ENCODE measurements at places on chromosomes 3 and 15.

DNA sequence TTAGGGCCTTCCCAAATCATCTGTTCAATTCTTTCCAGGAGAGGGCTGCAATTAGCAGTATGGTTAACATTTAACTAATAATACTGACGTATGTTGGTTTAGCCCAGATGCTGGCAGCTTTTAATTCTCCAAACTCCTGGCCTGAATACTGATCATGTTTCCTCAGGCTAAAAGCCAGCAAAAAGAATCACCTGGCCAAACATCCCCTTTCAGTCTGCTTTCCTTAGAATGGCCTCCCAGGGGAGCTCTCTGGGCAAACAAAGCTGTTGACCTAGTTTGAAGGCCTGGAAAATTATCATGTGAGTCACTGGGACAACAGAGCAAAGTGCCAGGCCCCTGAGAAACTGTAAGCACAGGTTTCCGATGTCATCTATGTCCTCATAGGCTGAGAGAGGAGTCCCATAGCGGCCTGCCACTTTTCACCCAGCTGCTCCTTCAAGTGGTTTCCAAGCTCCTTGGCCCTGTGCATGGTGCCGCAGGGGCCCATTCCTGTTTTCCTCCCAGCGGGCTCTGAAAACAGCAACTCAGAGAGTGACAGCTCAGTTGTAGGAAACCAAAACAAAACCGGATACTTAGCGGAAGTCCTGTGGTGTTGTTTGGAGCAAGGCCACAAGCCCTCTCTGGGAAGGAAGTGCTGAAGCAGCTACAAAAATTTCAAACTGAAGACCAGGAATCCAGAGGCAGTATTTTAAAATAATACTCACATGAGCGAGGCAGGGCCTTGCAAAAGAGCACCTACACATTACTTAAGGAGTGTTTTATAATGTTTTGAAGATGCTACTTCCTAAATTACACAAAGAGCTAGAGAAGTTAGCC is 36.5 kb upstream of the RAB11A start:
- peak; percentile 76 for DNase-seq

- no peak for DNase-seq
Observed at GRCh38 chr3:32423534-32423933, 31.9 kb downstream of the CMTM7 start.

DNA sequence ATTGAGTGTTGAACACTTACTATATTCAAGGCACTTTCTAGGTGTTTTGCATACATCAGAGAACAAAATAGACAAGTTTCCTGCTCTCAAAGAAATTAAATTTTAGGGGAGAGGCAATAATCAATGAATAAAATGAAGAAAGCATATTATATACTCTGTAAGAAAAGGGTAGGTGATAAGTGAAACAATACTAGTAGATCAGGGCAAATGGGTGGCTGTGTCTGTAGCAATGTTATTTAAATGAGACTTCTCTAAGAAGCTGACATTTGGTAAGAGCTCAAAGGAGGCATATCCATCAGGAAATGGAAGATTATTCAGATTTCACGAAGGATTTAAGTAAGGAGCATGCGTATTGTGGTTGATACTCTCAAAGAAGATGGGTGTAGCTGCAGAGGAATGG is 1291.6 kb downstream of the NSUN3 start:
- DNase-seq, result no peak

DNA sequence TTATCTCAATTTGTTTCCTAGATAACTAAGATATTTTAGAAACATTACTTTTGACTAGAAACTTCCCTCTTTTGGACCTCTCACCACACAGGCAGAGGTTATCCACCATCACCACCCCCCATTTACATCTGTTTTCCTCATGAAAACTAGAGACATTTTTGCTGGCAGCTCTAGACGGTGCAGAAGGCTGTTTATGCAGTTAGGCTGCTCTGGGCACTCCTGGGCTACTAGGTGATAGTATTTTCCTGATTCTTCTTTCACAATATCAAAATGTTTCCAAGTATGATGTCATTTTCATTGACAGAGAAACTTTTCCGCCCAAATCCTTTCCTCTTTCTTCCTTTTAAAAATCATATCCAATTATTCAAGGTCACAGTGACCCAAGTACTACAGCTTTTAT is 67.1 kb downstream of the PLOD2 start:
- DNase-seq, result no peak

- DNase-seq, result peak; percentile 29
Observed at GRCh38 chr15:87672309-87673288, 583.9 kb downstream of the NTRK3 start.

GRCh38 chr3:35565048-35565447 is 74.3 kb upstream of the ARPP21 start:
- DNase-seq, result no peak

GRCh38 chr15:66929843-66930402 is 135.5 kb upstream of the SMAD3 start:
- no peak for DNase-seq

GRCh38 chr3:29281344-29282241 is 722 bp downstream of the RBMS3 start:
- DNase-seq, result no peak

- no peak for DNase-seq
Observed at GRCh38 chr3:127760361-127760760, 62.0 kb downstream of the MGLL start.

- DNase-seq, result no peak
Observed at GRCh38 chr3:426072-426471, 229.5 kb downstream of the CHL1 start.

DNA sequence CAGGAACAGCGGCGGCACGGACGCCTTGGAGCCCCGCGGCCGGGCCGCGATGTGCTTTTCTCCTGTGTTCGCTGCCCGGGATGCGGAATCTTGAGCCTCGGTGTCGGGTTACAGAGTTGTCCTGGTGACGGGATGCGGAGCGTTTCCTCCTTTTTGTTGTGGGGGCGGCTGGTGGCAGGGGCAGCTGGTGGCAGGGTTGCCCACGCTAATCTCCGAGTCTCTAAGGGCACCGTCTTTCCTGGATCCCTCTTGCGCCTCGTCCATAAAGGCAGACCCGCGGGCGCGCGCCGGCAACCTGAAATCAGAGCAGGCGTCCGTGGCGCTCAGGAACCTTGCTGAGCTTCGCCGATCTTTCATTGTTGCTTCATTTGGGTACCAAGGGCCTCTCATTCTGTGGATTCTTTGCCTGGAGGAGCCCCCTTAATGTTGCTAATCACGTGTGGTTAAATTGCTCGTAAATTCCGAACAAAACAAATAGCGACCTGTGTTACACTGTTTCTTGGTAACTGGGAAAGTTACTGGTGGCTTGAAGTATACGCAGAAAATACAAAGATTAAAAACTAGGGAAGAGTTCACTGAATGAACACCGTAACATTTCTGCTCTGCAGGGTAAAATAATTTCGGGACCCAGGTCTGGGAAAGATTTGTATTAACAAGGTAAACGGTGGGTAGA is 844 bp upstream of the PFN2 start:
- DNase-seq, result no peak

DNA sequence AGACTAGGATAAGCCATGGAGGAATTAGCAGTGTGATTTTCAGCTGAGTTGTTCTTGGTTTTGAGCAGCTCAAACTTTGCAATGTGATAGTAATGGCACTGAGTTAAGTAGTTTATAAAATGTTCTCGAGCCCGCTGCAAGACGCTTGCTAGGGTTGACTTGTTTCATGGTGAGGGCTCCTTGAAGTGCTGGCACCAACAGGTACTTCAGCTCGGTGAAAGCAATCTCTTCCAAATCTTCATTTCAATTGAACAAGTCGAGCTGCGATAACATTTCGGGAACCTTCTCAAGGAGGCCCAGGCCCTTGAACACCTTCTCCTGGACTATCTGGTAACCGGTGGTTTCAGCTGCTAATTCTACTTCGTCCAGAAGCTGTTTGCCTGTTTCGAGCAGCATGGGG is 50.8 kb upstream of the DYNC1LI1 start:
- no peak for DNase-seq
